GM03348 (cell line): ENCODE measurements at places on chromosomes 12 and 14.

GRCh38 chr12:62774794-62775193 lies 160.2 kb downstream of the PPM1H start:
- DNase-seq, result no peak

GRCh38 chr12:14833336-14833735 lies 10.0 kb downstream of the ART4 start:
- no peak for DNase-seq

- peak; percentile 31 for DNase-seq
Measured at GRCh38 chr12:110794623-110795280, 52.0 kb upstream of the CCDC63 start.

DNA sequence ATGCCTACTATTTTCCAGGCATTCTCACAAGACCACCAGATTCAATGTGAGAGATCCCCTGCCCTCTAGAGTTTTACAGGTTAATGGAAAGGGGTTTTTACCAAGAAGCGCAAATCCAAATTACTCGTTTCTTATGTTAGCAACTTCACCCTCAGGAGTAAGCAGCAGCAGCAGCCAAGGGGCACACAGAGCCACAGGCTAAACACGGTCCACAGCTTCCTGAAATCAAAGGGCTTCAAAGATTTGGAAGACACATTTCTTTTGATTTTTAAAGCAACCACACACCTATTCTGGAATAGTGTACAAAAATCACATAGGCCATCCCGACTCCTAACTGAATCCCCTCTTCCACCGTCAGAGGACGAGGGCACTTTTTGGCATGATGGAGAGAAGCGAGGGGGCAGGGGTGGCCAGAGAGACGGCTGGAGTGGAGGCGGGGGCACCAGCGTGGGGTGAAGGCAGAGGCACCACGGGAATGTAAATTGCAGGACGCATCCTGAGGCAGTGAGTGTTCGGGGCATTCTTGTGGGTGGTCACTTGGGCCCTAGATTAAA lies 107.0 kb downstream of the ARF6 start:
- DNase-seq, result peak; percentile 59

DNA sequence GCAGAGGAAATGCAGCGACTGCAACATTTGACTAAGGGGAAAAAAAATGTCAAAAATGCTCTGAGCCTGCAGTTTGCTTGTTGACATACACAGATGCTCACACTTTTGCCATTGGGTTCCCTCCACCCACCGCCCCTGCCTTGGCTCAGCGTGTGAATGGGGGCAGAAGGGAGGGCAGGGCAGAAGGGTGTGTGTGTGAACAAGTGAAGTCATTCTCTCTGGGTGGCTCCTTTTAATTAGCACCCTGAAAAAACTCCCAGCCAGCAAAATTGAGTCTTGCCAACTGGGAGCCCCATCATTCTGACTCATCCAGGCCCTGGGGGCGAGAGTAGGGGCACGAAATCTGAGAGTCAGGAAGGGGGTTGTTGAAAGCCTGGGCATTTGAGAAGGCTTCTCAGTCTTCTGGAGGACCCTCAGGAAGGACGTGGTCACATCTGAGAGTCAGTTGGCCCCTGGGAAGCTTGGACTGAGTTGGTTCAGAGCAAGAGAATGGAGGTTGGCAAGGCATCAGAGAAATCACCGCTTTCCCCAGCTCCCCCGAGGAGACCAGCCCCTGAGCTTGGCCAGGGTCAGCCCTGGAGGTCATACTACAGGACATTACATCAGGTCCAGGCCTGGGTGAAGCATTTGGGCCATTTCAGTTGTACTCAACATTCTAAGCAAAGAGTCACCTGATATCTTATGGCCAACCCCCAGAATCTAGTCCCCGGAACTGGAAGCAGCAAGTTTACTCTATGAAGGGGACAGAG lies 22.7 kb upstream of the KRT78 start:
- peak; percentile 79 for DNase-seq

- no peak for DNase-seq
Measured at GRCh38 chr12:13326076-13326475, 129.6 kb downstream of the EMP1 start.

- peak; percentile 57 for DNase-seq
Measured at GRCh38 chr14:57486767-57487379, 6.8 kb downstream of the CCDC198 start.

DNA sequence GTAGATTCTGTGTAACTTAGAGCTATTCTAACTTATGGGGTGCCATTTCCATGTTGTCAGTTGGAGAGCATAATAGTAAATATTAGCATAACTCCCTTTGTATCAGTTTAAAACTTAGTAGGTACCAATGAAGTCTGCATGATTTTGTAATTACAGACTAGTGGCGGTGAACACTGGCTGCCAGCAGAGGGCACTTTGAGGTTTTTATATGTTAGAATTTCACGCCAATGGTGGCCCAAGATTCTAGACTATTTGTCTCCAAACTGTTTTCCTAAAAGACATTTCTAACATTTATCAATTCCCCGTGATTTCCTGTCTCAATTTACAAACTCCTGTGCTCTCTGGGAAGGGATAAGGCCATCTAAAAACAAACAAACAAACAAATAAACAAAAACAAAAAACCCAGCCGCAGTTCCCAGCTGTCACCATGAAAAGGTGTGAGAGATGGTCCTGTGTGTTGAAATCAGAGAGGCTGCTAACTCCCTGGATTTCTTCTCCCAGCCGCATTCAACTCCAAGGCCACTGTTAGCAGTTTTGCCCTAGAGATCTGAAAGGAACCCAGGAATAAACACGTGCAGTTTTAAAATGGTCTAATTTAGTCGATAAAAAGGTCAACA lies 57.6 kb downstream of the BRMS1L start:
- peak; percentile 51 for DNase-seq

- DNase-seq, result no peak
Measured at GRCh38 chr12:2890001-2890387, 697 bp upstream of the TULP3 start.

GRCh38 chr14:74401504-74402241 lies 24.3 kb downstream of the SYNDIG1L start:
- no peak for DNase-seq

DNA sequence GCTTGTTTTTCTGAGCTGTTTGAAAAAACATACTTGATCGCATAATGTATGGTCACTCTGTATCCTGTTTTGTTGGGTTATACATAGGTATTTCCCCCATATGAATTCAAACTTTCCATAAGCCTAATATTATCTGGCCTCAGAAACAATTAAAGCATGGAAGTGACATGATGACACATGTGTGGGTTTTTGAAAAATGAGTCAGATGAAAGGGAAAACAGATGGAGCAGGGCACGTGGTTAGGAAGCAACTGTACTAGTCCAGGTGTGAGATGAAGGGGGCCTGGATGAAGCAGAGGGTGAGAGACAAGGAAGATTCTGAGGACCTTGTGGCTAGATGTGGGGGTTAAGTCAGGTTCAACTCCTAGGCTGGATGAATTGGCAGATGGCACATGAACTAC lies 92.7 kb upstream of the DNM1L start:
- DNase-seq, result peak; percentile 48

DNA sequence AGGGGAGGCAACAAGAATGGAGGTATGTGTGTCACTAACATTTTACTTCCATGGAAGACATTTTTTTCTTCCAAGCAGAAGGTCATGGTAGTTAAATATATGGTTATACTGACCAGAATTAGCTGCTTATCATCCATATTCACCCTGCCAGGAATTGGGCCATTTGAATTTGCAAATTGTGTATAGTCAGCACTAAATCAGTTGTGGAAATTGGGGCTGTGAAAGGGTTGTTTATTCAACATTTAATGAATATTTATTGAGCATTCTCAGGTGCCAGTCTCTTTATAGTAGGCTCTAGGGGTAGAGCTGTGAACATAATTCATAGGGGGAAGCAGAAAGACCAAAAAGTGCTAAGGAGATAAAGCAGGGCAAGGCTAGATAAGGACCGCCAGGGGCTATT lies 38.0 kb downstream of the METAP2 start:
- no peak for DNase-seq
